ENCODE measurements at places on chromosomes 7 and 10. TPM values are rescaled to one million over a fixed set of nuclear protein-coding genes. Genes with fewer than 3 reads are reported as not detected.

DNA sequence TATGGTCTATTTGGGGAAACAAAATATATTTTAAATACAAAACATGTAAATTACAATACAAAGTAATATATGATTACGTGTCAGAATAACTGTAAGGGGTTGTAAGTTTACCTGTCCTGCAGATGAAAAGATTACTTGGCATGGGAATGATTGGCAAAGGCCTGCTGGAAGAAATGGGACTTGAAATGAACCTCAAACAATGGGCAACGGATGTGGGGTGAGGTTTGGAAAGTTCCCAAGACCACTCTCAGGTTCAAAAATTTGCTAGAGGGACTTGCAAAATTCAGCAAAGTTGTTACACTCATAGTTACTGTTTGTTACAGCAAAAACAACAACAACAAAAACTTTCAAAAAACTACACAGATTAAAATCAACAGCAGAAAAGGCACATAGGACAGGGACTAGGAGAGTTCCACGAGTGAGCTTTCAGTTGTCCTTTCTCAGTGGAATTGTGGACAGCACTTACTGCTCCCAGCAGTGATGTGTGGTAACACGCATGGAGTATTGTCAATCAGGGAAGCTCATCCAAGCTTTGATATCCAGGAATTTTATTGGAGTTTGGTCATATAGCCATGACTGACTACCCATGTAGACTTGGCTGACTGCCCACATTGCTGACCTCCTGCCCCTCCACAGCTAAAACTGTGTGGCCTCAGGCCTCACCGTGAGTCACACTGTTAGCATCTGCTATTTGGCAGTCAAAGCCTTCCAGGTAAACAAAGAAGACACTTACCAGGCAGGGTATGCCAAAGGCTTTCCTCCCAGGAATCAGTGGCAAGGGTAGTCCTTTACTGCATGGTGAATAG is 43.8 kb downstream of the EXOC6 start:
- DNase-seq: no peak

Gene CCZ1B
- 62.4 TPM for polyA plus RNA-seq

Gene CAV2
- 29.7 TPM for polyA plus RNA-seq

GRCh38 chr10:118115701-118116100 is 69.0 kb upstream of the RAB11FIP2 start:
- no peak for DNase-seq

DNA sequence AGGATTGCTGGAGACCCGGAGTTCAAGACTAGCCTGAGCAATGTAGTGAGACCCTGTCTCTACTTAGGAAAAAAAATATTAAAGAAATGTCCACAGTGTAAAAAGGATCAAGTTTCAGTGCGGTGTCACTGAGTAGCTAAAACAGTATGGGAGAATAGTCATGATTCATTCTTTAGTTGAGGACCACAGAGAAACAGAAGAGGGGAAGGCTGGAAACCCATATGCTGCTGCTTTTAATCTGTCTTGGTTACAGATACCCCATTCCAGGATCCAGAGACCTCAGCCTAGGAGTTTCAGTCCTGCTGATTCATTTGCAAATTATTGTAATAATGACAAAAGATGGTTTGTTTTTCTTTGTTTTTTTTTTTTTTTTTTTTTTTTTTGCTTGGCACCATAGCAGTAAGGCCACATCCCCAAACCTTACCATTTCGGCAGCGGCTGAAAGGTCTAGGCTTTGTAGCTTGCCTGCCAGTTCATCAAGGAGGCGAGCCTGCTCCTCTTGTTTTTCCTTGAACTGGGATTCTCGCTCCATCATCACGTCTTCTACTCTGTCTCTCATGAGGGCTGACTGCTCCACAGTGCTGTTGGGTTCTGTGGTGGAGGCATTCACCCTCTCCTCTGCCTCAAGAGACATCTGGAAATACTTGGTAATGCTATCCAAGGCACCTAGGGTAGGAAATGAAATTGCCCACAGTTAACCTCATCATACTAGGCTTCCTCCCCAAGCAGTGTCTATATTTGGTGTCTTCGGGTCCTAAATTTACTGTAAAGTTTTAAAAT is 44.2 kb downstream of the DLD start:
- no peak for DNase-seq

GRCh38 chr7:102093599-102094315 is 192.9 kb upstream of the SH2B2 start:
- no peak for DNase-seq

Gene SYCE1
- polyA plus RNA-seq: 0.41 TPM

GRCh38 chr10:109933984-109934565 is 10.8 kb upstream of the XPNPEP1 start:
- peak; percentile 49 for DNase-seq

- no peak for DNase-seq
Observed at GRCh38 chr7:134120405-134120804, 6.7 kb upstream of the LRGUK start.

- no peak for DNase-seq
Observed at GRCh38 chr10:70939441-70940003, 51.2 kb upstream of the PCBD1 start.

GRCh38 chr10:119131512-119132240 is 27.8 kb downstream of the DENND10 start:
- DNase-seq: peak; percentile 55

Gene PMPCB
- polyA plus RNA-seq: 70.7 TPM

Gene IGF2BP3
- 3.4 TPM for polyA plus RNA-seq

DNA sequence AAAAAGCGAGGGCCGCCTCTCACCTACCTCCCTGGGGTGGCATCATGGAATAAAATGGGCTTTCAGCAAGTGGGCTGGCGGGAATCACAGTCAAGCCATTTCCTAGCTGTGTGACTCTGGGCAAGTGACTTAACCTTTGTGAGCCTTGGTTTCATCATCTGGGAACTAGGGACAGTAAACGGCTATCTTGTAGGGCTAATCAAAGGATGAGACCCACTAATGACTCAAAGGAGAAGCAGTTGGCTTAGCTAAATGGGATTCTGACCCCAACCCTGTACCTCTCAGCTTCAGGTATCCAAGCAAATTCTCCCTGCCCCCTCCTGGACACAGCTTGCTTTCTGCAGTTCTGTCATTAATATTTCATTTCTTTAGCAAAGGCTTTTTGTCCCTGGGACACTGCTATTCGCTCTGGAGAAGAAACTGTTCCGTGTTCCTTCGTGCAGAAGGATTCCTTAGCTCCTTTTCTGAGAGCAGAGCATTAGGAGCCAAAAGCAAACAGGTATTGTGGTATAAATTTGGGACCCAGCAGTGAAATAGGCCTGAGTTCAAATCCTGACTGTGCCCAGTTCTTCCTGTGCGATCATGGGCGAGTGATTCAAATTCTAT is 25.9 kb downstream of the TRIM8 start:
- no peak for DNase-seq

Gene OR6B1
- not detected for polyA plus RNA-seq

- no peak for DNase-seq
Observed at GRCh38 chr7:158248816-158249215, 338.8 kb downstream of the PTPRN2 start.

Gene PTPRN2
- 1.9 TPM for polyA plus RNA-seq

- DNase-seq: no peak
Observed at GRCh38 chr10:48842231-48842630, 97.4 kb downstream of the LRRC18 start.

DNA sequence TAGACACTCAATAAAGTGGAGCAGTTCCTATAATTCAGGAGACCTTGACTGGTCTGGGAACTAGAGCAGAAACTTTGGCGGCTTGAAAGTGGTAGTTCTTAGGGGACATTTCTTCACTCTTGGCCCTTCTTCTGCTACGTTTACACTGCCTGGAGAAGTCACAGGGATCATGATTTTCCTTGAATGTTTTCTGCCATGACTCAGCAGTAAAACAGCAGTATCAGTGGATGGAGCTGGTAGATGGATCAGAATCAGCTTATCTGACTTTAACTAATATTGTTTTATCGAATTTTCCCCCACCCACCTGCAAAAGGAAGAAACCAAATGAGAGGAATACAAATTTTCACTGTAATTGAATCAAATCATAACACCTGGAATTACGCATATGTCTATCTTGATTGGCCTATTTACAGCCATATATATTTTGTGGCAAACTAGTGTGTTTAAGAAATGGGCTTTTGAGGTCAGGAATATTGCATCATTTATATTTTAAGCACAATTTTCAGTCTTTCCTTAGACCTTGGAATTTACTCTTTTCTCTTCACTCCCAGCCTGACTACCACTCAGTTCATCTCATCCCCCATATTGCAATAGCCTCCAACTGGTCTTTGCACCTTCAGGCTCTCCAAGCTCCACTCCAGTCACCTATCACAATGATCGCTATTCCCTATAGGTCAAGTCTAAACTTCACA is 14.9 kb upstream of the DLX5 start:
- no peak for DNase-seq

- DNase-seq: no peak
Observed at GRCh38 chr7:17598305-17598704, 299.9 kb downstream of the AHR start.

GRCh38 chr7:7996568-7996967 is 28.0 kb downstream of the GLCCI1 start:
- no peak for DNase-seq

DNA sequence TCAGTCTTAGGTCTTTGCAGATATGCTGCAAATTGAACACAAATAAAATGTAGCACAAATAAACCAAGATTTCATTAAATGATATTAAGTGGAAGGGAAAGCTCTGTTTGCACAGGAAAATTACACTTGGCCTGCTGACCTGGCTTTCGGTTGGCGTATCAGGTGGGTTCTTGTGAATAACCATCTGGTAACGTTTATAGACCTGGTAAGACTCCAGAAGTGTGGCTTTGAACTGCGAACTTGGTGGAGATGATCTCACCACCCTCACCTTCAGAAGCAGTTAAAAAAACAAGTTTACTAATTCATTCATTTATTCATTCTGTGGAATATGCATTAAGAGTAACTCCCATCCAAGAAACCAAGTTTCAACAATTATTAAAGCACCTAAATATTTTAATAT is 28.1 kb downstream of the ATE1 start:
- no peak for DNase-seq

DNA sequence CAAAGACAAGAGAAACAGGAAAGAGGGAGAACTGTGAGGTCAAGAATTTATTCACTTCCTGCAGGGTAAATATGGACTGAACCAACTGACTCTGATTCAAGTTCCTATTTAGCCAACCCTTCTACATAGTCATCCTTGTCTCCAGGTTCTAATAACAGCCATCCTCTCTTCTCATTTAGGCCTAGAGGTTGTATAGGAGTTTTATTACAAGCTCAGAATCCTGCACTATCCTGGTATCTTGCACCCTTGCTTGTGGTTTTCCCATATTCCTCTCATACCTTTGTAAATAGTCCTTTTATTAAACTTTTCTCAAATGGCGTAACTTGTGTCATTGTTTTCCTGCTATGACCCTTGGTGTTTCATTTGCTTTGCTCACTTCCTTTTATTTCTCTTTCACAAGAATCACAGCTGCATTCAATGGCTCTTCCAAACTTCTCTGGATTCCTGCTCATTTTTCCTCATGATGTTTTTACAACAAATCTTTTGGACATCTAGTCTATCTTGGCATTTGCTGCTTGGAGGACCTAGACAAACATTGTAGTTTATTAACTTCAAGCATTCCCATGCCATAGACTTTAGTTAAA is 12.4 kb upstream of the OR2A5 start:
- DNase-seq: no peak

Gene FXYD4
- polyA plus RNA-seq: 0.59 TPM

GRCh38 chr10:42990721-42991441 is 86.0 kb upstream of the RET start:
- no peak for DNase-seq

- peak; percentile 21 for DNase-seq
Observed at GRCh38 chr7:157615101-157615817, 278.5 kb downstream of the DNAJB6 start.

Gene VSIR
- polyA plus RNA-seq: 51.8 TPM

Measured in thymus (tissue), 14 donors.